RCC 7860 (cell line): ENCODE measurements at places on chromosomes 6 and 20.

DNA sequence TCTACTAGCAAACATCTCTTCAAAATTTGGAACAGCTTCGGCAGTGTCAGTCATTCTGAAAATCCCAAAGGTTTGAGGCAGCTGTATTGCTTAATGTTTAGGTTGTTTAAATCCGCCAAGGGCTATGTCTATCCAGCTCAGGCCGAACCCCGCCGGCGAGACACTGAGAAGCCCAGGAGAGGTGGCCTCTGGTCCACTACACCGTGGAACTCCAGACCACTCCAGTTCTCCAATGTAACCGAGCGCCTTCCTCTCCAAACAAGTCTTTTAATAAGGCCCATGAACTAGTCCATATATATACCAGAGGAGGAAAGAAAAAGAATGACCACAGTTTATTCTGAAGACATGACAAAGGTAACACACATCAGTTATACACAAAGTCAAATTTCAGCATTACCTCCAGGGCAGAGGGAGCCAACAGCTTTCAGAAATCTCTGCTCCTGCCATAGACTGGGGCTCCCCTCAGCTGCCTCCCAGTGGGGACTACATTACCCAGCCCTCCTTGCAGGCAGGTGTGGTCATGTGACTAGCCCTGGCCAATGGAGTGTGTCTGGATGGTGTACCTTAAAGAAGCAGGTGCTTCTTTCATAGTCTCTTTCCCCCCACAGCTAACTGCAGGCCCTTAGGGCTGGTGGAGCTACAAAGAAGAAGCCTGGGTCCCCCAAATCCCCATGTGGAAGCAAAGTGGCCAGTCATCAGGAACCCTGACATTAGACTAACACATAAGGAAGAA, at the start of gene RAMACL:
RAMACL (minus strand) TSS at position 255 of the 733 bp plus-strand sequence; CDS start at position 54, 201 bp downstream.
- DNase-seq = no peak

DNA sequence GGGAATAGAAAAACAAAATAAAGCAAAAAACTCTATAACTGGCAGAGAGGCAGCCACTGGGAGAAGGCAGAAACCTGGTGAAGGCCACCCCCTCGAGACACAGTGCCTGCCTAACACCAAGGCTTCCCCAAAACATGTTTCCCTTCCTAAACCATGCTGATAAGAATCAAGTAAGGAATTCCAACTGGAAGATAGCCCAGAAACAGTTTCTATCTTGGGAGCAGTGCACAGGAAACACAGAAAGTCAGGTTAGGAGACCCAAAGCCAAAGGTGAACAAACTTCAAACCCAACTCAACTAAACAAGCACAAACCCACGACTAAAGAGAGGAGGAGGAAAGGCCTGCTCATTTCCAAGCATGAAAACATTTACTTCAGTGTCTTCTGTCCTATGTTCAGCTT, 433.7 kb upstream of the RGS17 start:
- DNase-seq = no peak

DNA sequence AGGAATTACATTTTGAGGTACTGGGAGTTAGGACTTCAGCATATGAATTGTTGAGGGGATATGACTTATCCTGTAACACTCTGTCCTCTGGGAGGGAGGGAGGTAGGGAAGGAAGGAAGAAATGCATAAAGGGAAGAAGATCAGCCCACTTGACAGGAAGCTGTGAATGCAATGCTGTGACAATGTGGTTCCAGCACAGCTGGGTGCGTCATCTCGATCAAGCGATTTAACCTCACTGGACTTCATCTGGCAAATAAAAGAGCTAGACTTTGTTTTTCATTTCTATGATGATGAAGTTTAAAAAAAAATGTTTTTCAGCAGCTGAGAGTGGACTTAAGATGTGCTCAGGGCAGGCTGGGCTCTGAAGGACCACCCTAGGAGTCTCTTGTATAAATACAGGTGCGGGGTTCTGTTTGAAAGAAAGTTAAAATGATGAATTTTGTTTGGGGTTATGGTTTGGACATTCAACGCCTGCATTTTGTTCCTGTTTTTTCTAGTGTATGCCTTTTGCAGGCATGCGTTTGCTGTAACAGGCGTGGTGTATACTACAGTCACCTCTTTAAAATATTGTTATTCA, 178.1 kb downstream of the RIMS1 start:
- no peak for DNase-seq

DNA sequence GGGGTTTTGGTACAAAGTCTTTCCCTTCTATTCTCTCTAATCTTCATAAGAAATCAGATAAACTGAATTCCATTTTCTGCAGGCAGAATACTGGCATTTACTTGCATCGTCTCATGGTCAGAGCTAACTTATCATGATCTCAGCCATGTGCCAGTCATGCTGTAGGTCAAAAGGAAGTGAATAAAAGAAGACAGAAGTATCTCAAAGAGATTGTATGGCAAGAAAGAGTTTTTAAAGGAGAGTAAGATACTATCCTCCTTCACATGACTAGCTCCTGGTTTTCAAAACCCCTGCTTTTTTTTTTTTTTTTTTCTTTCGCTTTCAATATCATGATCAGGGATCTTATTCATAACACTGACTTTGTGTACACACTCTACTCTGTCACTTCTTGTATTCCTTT, 398.3 kb downstream of the C6orf118 start:
- DNase-seq = no peak

DNA sequence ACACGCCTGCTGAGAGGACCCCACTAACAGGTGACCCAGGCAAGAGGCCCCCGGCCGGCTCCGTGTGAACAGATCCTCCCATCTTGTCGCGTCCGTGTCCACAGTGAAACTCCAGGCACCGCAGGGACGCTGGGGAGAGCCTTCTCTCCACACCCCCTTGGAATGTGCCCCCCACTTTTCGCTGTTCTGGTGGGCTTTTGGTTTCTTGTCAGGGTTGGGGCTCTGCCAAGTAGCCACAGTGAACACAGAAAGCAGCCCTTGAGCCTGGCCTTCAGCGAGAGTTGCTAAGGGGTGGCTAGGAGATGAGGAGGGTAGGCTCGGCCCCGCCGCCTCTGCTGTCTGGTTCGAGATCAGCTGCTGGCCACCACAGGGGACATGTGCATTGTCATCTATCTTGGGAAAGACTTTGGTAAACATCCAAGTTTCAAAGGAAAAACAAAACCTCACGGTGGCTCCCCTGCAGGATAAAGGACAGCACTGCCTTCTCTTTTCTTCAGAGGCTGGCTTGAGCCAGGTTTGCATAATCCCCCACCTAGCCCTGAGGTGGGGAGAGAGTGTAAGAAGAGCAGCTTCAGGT, 22.7 kb downstream of the SYNDIG1 start:
- no peak for DNase-seq

GRCh38 chr6:119163006-119163405, 84.5 kb upstream of the FAM184A start:
- DNase-seq = no peak

- DNase-seq = no peak
Measured at GRCh38 chr6:45738057-45738455, 277.6 kb downstream of the CLIC5 start.

- no peak for DNase-seq
Measured at GRCh38 chr6:24974182-24975171, 38.7 kb upstream of the RIPOR2 start.

DNA sequence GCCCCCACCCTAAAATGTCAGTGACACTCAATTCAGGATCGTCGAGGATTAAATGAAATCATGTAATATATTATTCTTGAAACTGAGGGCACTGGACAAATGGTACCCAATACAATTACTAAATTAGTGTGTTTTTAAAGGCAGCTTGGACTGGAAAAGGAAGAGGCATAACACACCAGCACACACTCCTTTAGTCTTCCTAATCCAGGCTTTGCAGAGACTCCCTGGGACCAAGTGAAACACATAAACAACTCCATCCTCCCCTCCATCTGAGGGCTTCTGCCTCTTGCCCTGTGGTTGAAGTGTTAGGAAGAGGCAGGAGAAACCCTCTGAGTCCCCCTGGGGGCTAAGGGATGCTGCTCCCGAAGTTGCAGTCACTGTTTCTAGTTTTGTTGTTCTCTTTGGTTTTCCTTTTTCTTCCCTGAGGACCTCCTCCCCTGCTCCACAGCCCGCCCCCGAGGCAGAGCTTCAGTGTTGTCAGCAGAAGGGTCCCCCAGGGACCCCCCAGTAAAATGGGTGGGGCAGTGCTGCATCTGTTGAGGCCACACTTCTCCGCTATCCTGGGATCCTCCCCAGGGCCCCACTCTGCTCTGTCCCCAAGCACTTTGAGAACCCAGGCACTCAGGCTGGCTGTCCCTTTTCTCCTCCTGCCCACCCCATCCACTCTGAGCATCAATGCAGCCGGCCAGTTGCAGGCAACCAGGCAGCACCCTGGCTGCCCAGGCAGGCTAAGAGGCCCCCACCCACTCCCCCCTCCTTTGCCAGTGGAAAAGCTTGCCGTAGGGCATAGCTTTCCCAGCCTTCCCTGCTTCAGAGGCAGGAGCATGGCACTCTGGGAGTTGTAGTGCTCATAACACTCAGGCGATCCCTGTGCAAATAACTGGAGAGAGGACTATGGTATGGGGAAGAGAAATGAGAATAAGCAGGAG, 5.9 kb downstream of the TMEM63B start:
- DNase-seq = no peak

DNA sequence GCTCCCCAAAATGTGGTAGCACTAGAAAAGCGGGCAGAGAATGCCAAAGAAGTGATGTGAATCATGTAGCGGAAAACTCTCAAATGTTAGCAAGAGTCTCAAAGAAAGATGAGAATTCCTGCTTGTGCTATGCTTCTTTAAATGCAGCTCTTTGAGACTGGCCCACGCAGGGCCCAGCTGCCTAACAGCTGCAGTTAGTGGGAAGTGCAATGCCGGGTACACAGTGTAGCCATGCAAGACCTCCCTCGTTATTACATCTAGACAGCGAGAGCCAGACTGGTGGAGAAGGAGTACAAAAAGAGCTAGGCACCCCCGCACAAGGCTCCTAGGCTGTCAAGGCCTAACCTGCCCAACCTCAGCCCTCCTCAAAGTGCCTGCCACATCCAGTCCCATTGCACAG, 201.7 kb upstream of the PRDM1 start:
- DNase-seq = no peak

GRCh38 chr6:21613809-21614208, 20.3 kb downstream of the SOX4 start:
- no peak for DNase-seq

- no peak for DNase-seq
Measured at GRCh38 chr6:30965140-30965601, 18.3 kb upstream of the MUC21 start.

DNA sequence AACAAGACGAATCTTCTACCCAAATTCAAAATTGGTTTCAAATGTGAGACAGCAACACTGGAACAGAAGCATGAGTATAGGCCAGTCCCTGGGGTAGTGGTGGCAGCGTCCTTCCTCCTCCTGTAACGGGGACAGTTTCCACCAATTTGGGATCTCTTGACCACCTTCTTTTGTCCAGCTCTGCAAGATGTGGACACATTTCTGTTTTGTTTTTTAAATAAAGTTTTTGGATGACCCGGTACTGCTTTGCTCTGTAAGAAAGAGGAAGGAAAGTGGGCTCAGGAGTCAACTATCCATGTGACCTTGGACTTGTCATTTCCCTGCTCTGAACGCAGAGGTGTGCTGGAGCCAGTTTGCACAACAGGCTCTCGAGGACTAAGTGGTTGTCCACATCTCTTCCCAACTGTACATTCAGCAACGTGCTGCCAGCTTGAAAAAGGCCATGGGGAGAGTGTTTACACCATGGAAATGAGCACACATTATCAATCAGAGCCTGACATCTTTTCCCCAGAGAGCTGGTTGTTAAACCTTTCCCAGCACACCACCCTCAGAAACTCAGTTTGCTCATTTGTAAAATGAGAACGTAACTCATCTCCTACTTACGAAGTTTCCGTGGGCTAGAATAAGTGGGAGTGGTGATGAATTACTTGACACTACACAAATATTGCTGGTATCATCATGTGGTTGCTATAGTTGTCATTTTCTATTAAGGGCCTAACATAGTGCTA, 66.5 kb downstream of the ADTRP start:
- DNase-seq = no peak

DNA sequence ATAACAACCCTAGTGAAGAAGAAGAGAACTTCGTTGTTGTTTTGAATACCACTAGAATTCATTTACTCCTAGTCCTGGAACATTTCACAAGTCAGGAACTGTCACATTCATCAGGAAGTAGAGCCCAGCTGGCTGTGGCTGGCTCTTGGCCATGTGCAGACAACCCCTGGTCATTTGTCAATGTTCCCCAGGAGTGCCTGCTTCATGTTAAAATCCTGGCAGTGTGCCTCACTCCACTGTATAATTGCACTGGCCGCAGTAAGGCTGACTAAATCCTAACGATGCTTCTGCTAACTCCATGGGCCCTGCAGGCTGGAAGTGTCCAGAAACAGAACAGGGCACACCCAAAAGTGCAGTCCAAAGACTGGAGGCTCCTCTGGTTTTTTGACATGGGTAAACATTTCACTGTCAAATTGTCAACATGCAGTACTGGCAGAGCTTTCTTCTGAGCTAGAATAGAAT, 41.5 kb upstream of the ADGRF1 start:
- DNase-seq = no peak

- no peak for DNase-seq
Measured at GRCh38 chr6:101539510-101540245, 146.2 kb downstream of the GRIK2 start.

GRCh38 chr6:105994591-105995390, 91.3 kb upstream of the PRDM1 start:
- DNase-seq = no peak

DNA sequence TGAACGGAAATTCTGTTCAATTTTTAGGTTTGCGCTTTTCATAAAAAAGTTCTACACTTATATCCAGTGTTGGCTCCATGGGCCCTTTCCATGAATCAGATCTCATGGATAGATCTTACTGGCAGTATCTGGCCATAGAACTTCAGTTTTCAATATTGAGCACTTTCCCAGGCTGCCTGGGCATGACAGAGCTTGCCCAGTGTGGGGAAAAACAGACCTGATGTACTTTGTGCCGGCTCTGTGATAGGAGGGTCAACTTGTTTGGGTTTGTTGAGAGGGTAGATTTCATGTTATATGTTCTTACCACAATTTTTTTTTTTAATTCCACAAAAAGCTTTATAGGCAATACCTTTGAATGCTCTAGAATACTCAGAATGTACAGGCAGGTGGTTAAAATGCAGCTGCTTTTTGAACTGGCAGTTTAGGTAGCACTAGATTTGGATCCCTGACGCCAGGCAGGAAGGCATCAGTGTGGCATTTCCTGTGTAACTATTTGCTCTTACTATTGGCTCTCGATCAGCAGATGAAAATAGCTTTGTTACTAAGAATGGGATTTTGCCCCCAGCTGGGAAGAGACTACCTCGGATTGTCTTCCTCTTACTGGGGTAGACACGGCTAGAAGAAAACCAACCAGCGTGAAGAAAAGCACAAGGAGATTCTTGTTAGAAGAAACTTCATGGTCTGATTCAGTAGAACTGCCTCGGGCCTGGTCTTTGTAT, 404.9 kb upstream of the SOX4 start:
- no peak for DNase-seq
